ENCODE measurements at places on chromosomes 6 and 20.

- DNase-seq, result peak; percentile 56
These were observed 16.4 kb upstream of the KIFC1 start for GRCh38 chr6:33375143-33375671.

DNA sequence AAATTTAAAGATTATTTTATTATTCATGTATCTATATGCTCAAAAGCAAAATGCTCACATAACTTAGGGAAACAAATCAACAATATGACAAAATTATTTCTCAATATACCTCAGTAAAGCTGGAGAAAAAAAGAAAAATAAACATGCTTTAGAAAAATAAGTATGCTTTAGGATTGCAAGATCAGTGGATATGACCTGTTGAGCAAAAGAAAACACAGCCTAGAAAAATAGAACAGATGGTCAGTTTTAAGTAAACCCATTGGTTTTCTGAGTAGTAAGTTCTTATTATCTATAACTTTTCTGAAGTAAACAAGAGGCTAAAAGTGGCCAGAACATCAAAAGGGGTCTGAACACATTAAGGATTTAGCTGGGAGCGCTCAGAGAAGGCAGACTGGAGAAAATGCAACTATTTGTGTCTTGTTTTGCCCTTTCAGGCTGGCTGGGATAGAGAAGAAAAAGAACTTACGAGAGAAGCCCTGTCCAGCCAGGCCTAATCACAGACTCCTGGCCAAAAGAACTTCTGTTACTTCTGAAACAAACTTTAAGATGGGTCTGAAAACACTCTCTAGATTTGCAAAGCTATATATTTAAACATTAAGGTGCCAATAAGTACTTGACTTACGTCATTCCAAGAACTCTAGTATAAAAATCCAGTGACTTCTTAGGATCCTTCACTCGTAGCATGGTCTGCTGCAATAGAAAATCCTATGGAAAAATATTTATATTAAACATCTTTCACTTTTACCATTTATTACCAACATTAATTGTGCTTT lies 16.5 kb downstream of the GLO1 start:
- DNase-seq, result no peak

DNA sequence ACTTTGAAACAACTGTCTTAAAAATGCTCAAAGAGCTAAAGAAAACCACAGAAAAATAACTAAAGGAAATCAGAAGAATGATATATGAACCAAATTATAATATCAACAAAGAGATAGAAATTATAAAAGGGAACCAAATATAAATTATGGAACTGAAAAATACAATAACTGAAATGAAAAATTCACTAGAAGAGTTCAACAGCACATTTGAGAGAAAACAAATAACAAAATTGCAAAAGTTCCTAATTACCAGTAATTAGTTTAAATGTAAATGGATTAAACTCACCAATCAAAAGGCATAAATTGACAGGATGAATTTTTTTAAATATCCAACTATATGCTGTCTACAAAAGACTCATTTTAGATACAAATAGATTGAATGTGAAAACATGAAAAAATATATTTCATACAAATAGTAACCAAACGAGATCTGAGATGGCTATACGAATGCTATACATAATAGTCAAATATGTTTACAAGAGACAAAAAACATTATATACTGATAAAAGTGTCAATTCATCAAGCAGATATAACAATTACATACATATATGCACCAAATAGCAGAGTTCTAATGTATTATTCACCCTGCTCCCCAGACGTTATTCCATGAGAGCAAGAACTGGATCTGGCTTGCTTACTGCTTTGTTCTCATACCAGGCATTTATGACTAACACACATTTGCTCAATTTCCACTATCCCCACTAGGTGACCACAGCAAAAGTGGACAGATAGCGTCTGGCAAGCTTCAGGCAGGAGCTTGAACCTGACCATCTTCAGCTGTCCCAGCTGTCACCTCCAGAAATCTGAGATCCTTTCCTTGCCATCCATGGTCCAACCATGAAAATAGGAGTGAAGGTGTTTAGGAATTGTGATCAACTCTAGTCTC lies 72.4 kb upstream of the SIRPA start:
- DNase-seq, result no peak

GRCh38 chr20:10352934-10353824 lies 80.8 kb downstream of the MKKS start:
- no peak for DNase-seq

GRCh38 chr20:45405571-45406259 lies 2.4 kb upstream of the DBNDD2 start:
- DNase-seq, result no peak

GRCh38 chr6:331622-332521 lies 39.6 kb downstream of the DUSP22 start:
- DNase-seq, result no peak

DNA sequence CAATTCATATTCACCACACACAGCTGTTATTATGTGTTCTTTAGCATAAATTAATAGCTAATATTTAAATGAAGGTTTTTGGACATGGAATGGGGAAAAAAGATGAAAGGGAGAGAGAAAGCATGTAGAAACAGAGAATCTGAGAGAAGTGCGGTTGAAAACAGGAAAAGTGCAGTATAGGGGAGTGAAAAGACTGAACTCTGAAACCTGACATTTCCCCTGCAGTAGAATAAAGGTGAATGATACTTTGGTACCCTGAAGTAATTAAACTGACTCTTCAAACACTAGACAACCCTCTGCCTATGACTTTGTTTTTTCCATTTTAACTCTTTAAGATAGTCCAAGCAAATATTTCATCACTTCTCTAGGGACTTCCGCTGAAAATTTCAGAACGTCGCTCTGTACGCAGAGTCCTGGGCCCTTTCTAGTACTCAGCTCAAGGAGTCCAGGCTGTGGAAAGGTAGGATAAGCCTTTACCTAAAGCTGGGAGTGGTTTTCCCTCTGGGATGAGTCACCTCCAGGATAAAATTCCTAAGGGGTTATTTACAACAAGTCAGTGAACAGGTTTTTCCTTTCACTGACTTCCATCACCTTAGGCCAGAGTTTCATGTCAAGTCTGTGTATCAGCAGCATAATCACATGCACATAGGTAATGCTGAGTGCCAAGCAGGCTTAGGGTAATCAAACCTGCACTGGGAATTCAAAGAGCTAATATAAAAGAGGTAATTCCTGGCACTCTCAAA lies 614.5 kb downstream of the PKHD1 start:
- DNase-seq, result no peak

- no peak for DNase-seq
These were observed 116.7 kb downstream of the UNC5CL start for GRCh38 chr6:40922281-40922680.

GRCh38 chr6:170306324-170307079 lies at the start of gene FAM120B:
TSS of gene FAM120B (plus strand) at chr6:170306758. CDS start at chr6:170317391, 10,633 bp downstream.
- peak; percentile 88 for DNase-seq

- peak; percentile 27 for DNase-seq
These were observed 330.8 kb upstream of the PREP start for GRCh38 chr6:105733556-105734162.

- DNase-seq, result no peak
These were observed 183.6 kb downstream of the CLIC5 start for GRCh38 chr6:45832063-45832462.

GRCh38 chr6:10695086-10695657 lies 400 bp downstream of the PAK1IP1 start:
- peak; percentile 24 for DNase-seq

- peak; percentile 77 for DNase-seq
These were observed 1.7 kb downstream of the AMD1 start for GRCh38 chr6:110876170-110876773.

Measured in kidney glomerular epithelial cell (primary cell).